ENCODE measurements at places on chromosomes 3 and 15.

- no peak for DNase-seq
Observed at GRCh38 chr3:147661916-147662315, 252.8 kb downstream of the ZIC1 start.

DNA sequence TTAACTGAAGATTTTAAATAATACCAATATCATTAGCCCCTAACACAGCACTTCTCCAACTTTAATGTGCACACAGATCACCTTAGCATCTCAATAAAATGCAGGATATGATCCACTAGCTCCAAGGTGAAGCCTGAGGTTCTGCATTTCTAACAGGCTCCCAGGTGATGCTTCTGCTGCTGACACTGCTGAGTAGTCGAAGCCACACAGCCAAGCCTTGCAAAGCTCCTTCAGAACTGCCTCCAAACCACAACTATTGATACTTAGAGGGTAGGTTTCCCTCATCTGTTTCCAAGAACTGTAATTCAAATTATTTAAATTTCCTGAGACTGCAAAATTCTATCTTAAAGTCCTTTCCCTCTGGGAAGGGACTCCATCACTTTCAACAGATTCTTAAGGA, 3.9 kb downstream of the RIOX2 start:
- DNase-seq: no peak

DNA sequence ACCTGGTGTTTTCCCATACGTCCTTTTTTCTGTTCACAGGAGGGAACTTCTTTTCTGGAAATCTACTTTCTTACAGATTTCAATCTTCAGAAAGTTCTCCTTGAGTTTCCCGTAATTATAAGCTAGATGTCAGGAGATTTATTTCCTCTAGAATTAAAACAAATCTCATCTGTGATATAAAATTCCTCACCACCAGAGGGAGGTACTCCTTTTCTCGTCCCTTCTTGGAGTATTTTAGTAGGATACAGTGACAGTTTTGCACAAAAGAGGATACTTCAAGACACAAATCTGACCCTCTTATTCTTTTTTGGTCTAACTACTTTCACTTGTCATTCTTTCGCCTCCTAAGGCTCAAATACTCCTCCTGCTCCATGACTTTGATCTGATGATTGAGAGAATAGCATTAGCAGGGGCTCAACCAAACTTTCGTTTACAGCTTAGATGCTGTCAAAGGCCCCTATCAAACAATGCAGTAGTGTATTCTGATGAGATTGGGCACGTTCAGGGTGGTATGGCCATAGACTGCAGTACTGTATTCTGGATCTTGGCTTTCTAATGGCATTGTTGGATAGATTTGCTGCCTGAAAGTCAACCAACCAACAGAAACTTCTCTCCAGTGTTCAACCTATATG, 38.0 kb downstream of the TMEM41A start:
- DNase-seq: no peak

DNA sequence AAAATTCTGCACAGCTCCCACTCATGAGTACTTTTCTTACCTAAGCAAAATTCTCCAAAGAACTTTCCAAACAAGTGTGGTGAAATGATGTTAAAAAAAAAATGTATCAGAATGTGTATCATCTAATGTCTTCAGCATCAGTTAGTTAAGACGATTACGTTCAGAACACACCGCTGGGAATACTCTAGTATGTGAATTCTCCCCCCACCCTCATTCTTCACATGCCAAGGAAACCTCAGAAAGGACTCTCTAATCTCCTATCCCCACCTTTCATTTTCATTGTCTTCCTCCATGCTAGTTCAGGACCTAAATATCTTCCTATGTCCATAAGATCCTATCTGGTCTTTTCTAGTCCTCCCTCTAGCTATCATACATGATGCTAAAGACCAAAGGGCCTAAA, 457.4 kb downstream of the SHQ1 start:
- DNase-seq: no peak

- no peak for DNase-seq
Observed at GRCh38 chr15:91895051-91895450, 41.5 kb downstream of the SLCO3A1 start.

DNA sequence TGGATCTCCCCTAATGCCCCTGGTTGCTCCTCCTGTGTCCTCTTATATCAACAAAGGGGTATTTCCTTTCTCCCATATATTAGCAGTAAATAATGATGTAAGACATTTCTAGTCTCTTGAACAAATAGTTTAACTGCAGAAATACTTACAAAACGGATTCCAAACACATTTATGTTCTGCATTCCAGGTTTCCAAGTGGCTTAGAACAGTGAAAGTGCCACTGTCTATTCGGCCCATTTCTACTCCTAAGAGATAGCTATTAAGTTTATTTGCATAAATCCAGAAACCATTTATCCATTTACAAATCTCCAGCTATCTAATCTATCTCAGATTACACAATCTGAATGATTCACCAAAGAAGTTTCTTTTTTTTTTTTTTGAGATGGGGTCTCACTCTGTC, 55.8 kb upstream of the FRMD4B start:
- DNase-seq: no peak

- DNase-seq: no peak
Observed at GRCh38 chr3:45763303-45763675, 33.0 kb downstream of the SLC6A20 start.

GRCh38 chr15:65611888-65612615, 1.1 kb upstream of the INTS14 start:
- DNase-seq: no peak

DNA sequence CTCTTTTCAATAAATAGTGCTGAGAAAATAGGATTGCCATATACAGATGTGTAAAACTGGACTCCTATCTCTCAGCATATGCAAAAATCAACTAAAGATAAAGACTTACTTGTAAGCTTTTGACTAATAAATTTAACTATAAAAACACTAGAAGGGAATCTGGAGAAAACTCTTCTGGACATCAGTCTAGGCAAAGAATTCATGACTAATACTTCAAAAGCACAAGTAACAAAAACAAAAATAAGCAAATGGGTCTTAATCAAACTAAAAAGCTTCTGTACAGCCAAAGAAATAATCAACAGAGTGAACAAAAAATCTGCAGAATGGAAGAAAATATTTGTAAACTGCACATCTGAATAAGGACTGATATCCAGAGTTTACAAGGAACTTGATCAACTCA, 1122.2 kb downstream of the TBL1XR1 start:
- no peak for DNase-seq

DNA sequence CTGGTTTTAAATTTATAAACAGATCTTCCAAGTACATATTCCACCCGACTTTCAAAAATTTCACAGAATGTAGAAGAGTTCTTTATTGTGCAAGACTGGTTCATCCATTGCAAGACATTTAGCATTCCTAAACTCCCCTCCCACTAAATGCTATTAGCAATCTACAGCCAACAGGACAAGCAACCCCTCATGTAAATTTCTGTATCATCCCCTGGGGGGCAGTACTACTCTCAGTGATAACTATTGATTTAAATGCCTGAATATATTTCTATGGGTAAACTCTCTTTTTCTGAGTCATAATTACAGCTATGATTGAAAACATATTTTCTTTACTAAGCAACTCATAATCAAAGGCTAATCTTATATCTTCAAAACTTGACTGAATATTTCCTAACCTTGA, 10.7 kb upstream of the SLC15A2 start:
- no peak for DNase-seq

Data from right kidney (tissue), 9 donors.